ENCODE measurements at places on chromosomes 6 and 20.

GRCh38 chr6:157464653-157465535, 83.9 kb downstream of the ZDHHC14 start:
- no peak for DNase-seq

- DNase-seq, result no peak
Observed at GRCh38 chr6:36677059-36677749, 1.3 kb upstream of the CDKN1A start.

DNA sequence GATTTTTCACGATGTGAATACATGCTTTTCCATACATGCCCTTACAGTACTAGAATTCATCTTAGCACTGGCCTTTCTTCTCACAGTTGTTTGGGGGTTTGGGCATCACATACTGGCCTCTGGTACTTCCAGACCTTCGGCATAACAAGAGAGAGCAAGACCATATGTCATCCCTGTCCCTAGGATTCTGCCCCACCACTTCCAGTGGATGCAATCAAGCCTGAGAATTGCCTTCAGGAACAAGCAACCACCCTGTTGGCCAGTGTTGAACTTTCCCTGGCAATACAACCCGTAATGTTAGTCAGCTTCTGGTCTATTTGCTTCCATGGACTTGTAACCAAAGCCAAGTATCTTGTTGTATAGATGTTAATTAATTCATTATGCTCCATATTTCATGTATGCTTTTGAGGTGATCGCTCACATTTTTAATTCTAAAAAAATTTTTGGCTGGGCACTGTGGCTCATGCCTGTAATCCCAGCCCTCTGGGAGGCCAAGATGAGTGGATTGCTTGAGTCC, 15.4 kb upstream of the SLPI start:
- no peak for DNase-seq

- DNase-seq, result no peak
Observed at GRCh38 chr20:23150304-23151007, 64.3 kb upstream of the CD93 start.

DNA sequence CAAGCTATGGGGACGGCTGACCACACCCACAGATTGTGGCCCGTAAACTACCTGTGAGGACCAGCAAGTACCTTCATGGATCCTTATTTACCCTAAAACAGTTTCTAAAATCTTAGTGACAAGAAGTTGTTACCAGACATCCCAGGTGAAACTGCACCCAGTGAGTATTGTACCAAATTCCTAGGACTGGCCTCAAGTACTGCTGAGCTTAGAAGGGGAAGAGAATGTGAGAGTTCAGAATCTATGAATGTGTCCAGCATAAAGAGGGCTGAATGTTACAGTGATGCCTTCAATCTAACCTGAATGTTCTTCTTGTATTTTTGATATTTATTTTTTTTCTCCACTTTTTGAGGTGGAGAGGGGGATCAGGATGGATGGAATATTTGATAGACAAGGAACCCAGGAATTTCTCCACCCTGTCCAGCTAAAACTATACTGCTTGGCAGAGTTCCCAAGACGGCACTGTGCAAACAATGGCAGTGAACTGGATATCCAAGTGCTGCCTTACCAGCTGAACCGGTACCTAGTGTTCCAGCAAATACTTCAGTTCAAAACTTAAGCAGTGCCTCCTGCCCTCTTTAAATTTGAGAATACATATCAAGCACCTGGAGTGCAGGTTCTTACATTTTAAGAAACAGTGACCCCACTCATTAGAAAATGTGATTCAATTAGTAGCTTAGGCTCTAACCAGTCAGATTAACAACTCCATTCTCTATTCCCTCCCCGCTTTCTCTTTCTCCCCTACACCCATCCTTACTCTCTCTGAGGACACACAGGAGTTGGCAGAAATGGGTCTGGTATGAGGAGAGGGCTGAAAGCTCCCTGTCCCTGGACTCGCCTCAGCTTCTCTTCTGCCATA, 427.3 kb upstream of the FLRT3 start:
- no peak for DNase-seq

DNA sequence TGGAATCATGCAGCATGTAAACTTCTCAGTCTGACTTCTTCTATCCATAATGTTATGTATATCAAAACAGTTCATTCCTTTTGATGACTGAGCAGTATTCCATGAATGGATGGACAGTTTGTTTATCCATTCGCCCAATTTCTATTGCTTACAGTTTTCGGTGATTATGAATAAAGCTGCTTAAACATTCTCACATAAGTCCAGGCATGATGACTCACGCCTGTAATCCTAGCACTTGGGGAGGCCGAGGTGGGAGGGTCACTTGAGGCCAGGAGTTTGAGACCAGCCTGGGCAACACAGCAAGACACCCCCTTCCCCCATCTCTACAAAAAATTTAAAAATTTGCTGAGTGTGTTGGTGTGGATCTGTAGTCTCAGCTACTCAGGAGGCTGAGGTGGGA, 22.9 kb upstream of the HMGA1 start:
- no peak for DNase-seq

- no peak for DNase-seq
Observed at GRCh38 chr6:81636930-81637568, 115.4 kb downstream of the TENT5A start.

DNA sequence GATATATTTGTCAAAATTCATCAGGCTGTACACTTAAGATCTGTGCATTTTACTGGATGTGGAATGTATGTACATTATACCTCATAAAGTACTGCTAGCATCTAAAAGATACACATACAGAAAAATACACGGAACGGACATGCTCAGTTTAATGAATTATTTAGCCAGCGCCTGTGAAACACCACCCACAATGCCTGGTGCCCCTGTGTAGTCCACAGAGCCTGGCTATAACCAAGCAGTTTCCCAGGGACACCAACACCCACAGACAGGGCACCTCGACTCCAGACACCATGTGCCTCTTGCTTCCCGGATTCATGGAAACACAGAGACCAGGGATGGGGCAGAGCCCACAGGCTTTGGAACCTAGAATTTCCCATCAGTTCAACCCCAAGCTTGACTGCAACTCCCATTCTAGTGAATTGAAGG, 17.4 kb upstream of the ARMC12 start:
- no peak for DNase-seq

GRCh38 chr20:25248786-25249172, 894 bp downstream of the PYGB start:
- no peak for DNase-seq

GRCh38 chr20:43789593-43789992, 62.8 kb upstream of the GTSF1L start:
- DNase-seq, result no peak

- no peak for DNase-seq
Observed at GRCh38 chr6:13710552-13711323, 897 bp downstream of the RANBP9 start.

DNA sequence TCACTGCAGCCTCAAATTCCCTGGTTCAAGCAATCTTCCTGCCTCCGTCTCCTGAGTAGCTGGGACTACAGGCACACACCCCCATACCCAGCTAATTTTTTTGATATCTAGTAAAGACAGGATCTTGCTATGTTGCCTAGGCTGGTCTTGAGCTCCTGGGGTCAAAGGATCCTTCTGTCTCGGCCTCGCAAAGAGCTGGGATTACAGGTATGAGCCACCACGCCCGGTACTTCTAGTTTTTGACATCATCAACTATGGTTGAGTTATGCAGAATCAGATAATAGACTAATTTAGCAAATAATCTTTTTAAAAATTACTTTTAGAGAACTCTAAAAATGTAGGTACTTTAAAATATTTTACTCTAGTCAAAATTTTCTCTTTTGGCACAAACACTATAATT, 166.2 kb downstream of the SOX4 start:
- no peak for DNase-seq

DNA sequence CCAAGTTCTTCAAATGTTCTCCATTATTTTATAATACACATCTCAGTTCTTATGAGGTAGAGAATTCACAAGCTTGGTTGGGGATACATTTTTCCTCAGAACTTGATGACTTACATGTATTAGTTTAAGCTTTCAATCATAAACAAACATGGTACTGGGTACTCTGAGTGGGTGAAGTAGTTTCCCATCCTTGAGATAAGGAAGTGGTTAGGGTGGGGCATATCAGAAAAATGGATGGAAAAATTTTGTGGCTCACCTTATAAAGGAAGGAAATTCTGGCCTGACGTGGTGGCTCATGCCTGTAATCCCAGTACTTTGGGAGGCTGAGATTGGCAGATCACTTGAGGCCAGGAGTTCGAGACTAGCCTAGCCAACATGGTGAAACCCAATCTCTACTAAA, 52.0 kb downstream of the CD164 start:
- no peak for DNase-seq

DNA sequence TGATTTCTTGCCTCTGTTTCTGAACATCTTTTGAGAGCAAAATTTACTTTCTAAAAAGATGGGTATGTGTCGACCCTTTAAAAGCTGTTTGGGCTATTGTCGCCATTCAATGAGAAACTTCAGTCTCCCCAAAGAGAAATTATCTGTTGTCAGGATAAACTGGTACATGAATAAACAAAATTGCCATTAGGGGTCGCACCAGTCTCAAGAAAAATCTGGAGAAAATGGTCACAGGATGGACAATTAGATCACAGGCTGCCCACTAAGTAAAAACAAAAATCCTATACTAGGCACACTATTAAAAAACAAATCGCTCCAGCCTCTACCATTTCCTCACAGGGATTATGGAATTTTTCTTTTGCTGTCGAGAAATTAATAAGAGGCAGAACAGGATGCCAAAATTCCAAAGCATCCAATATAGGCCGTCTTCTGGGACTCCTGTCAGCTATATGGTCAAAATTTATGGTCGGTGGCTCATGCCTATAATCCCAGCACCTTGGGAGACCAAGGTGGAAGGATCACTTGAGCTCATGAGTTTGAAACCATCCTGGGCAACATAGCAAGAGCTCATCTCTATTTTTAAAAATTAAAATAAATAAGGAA, 5.5 kb upstream of the HLA-E start:
- no peak for DNase-seq

GRCh38 chr20:10047427-10047826, 12.6 kb downstream of the ANKEF1 start:
- no peak for DNase-seq

DNA sequence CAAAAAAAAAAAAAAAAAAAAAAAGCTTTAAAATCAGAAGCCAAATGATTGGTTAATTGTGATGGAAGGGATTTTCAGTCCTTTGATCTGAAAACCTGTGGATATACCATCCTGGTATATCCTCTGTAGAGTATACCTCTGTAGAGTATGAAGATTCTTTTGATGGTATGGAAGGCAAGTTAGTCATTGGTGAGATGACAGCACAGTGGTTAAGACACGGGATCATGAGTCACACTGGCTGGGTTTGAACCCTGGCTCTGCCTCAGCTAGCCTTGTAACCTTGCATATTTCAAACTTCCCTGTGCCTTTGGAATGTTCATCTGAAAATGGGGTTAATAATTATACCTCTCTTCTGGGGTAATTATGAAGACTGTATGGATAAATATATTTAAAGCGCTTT, 179.3 kb downstream of the CARMIL1 start:
- no peak for DNase-seq

- DNase-seq, result no peak
Observed at GRCh38 chr6:52301326-52301725, 16.8 kb upstream of the MCM3 start.

DNA sequence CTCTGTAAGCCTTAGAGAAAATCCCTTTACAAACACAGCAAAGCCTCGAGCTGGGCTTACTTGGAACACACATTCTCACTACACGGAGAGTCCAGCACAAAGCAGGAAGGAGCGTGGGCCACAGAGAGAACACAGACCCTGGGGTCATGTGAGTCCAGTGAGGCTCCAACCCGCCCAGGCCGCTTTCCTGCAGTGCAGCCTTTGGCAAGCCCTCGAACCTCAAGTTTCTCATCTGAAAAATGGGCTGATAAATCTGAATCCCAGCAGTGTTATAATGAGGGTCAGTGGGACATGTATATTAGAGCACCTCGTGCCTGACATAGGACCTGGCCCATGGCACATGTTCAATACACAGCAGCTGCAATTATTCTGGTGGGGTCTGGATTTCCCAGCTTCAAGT, 305.5 kb upstream of the SULF2 start:
- no peak for DNase-seq

DNA sequence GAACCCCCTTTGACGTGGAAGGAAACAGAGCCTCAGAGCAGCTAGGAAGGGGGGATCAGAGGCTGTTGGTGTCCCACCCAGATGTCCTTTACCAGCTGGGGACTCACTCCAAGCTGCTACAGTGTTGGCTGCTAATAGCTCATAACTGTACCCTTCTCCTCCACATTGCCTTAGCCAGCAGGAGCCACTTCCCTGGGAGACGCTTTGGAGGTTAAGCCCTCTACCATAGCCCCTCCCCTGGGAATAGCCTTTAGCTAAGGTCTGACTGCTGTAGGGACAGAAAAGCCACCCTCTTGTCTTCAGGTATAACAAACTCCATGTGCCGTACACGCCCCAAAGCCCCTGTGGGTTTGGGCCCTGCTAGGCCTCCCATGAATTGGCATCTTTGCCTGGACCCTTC, 238.6 kb downstream of the LRFN2 start:
- no peak for DNase-seq

- DNase-seq, result no peak
Observed at GRCh38 chr6:13488896-13489237, 1.5 kb upstream of the GFOD1 start.

DNA sequence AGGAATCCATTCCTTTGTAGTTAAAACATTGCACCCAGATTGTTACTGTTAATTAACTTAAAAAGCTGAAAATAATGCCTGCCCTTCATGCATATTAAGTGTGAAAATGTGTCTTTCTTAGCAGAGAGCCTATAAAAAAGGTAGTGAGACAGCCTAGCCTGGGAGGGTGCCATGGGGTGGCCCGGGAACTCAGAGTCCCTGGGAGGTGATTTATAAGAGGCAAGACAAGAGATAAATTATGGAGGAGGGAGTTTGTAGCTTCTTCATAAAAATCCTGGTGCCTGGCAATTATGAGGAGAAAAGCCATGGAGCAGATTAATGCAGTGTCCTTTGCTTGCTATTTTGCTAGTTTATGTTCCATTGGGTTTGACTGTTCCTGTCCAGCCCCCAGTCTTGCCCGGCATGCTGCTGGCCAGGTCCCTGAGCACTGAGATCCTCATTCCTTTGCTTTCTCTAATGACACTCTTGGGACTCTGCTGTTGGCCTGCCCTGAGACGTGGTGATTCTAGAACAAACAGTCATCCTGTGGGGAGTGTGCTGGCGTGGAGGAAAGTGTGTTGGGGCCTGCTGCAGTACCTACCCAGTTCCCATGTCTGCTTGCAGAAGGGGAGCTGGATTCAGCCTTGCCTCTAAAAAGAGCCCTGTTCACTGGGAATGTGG, 4.2 kb downstream of the MLN start:
- no peak for DNase-seq

GRCh38 chr6:52162940-52163908, 23.0 kb upstream of the IL17A start:
- DNase-seq, result no peak

DNA sequence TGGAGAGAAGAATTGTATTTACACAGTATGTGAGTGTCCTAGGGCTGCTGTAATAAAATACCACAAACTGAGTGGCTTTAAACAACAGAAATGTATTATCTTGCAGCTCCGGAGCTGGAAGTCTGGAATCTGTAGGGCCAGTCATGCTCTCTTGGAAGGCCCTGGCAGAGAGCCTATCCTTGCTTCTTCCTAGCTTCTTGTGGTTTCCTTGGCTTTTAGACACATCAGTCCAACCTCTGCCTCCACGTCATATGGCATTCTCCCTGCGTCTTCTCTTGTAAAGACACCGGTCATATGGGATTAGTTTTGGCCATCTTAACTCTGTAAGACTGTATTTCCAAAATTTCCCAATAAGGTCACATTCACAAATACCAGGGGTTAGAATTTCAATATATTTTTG, 10.8 kb downstream of the FNDC1 start:
- no peak for DNase-seq

GRCh38 chr6:144673807-144674206, 388.7 kb downstream of the UTRN start:
- DNase-seq, result no peak

Measured in left renal cortex interstitium (tissue), 4 donors.